ENCODE measurements at places on chromosomes 13 and 19. TPM values are rescaled to one million over a fixed set of nuclear protein-coding genes. Genes with fewer than 3 reads are reported as not detected.

Gene EDNRB
- total RNA-seq: 9.8 TPM

Gene TGFBR3L
- total RNA-seq: 17.6 TPM

Gene FFAR1
- total RNA-seq: not detected

Gene SHANK1
- total RNA-seq: not detected

Gene ABCA7
- total RNA-seq: 10.5 TPM

Gene MARK4
- total RNA-seq: 28.5 TPM

Gene GPR180
- 3.1 TPM for total RNA-seq

Gene HNRNPUL1
- 114 TPM for total RNA-seq

Gene BEST2
- not detected for total RNA-seq

Gene C13orf42
- not detected for total RNA-seq

Gene OR7C1
- not detected for total RNA-seq

Gene CGB5
- total RNA-seq: not detected

Gene UGGT2
- total RNA-seq: 15.0 TPM

Gene PABPC3
- not detected for total RNA-seq

Gene HIF3A
- 41.7 TPM for total RNA-seq

Gene SOX21
- not detected for total RNA-seq

Gene ZNF154
- 4.0 TPM for total RNA-seq

Gene ZNF223
- total RNA-seq: 2.5 TPM

Gene SRRM5
- 0.18 TPM for total RNA-seq

Gene PEAK3
- 0.49 TPM for total RNA-seq

Gene DAZAP1
- total RNA-seq: 69.4 TPM

Gene GAPDHS
- not detected for total RNA-seq

Gene RNF17
- total RNA-seq: not detected

Gene KCTD12
- total RNA-seq: 52.5 TPM

Gene KLF1
- not detected for total RNA-seq

Gene KATNAL1
- 54.9 TPM for total RNA-seq

Gene DHDH
- total RNA-seq: not detected

Gene CAPN12
- total RNA-seq: 0.72 TPM

Data from heart left ventricle (tissue), 16 donors.